Upper lobe of right lung (tissue), 1 donor: ENCODE measurements at places on chromosomes 4 and X. TPM values are rescaled to one million over a fixed set of nuclear protein-coding genes. Genes with fewer than 3 reads are reported as not detected.
A peak's percentile ranks its signal among the peaks of the same experiment; 100 is the strongest.

- H3K36me3 ChIP-seq: no peaks in the 10 kb centered on the region
- no peak overlapping the region for H3K27ac ChIP-seq
- no peak overlapping the region for H3K4me3 ChIP-seq
- peaks cover 8% of the 10 kb centered on the region for H3K4me1 ChIP-seq
These were observed 61.2 kb downstream of the C4orf50 start for GRCh38 chr4:5957076-5957475.

- no peaks in the 10 kb centered on the region for H3K27me3 ChIP-seq
- no peak overlapping the region for H3K4me3 ChIP-seq
- no peak overlapping the region for H3K27ac ChIP-seq
- H3K4me1 ChIP-seq: no peaks in the 10 kb centered on the region
These were observed 4.5 kb upstream of the FGF16 start for GRCh38 chrX:77442728-77443127.

DNA sequence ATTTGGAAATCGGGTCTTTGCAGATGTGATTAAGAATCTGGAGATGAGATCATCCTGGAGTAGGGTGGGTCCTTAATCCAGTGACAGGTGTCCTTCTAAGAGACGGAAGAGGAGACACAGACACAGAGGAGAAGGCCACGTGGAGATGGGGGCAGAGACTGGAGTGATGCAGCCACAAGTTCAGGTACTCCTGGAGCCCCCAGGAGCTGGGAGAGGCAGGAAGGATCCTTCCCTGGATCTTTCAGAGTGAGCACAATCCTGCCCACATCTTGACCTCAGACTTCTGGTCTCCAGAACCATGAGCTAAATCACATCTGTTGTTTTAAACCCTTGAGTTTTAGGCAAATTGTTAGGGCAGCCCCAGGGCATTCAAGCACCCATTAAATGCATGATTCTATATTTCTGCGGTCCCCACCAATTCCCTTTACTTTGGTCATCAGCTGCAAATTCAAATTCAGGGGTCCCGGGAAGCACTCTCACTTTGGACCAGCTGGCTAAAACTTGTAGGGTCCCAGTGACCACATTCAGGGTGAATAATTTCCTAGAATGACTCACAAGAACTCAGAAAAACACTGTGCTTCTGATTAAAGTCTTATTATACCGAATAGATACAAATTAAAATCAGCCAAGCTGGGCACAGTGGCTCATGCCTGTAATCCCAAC lies 12.8 kb upstream of the AKAP17A start:
- no peaks in the 10 kb centered on the region for H3K4me1 ChIP-seq
- no peak overlapping the region for H3K4me3 ChIP-seq
- H3K27ac ChIP-seq: no peak overlapping the region
- no peaks in the 10 kb centered on the region for H3K36me3 ChIP-seq
- no peaks in the 10 kb centered on the region for H3K27me3 ChIP-seq

- no peaks in the 10 kb centered on the region for H3K4me1 ChIP-seq
- H3K36me3 ChIP-seq: no peaks in the 10 kb centered on the region
- DNase-seq: no peak
- H3K27me3 ChIP-seq: no peaks in the 10 kb centered on the region
- H3K27ac ChIP-seq: no peak overlapping the region
- no peak overlapping the region for H3K4me3 ChIP-seq
These were observed 71.9 kb downstream of the STARD8 start for GRCh38 chrX:68719181-68719903.

- DNase-seq: no peak
- H3K4me3 ChIP-seq: no peak overlapping the region
- no peaks in the 10 kb centered on the region for H3K27me3 ChIP-seq
- H3K27ac ChIP-seq: no peak overlapping the region
These were observed 325.3 kb upstream of the RASGEF1B start for GRCh38 chr4:81796790-81797528.

- DNase-seq: no peak
- no peak overlapping the region for H3K4me3 ChIP-seq
These were observed 81.8 kb upstream of the RBPJ start for GRCh38 chr4:26238778-26239679.

- no peak overlapping the region for H3K27ac ChIP-seq
- no peaks in the 10 kb centered on the region for H3K36me3 ChIP-seq
- no peak for DNase-seq
- no peak overlapping the region for H3K4me3 ChIP-seq
- H3K27me3 ChIP-seq: no peaks in the 10 kb centered on the region
These were observed 319.3 kb upstream of the PPARGC1A start for GRCh38 chr4:24209131-24209530.

GRCh38 chr4:41549478-41549877 lies 11.5 kb downstream of the LIMCH1 start:
- no peak for DNase-seq
- no peak overlapping the region for H3K4me3 ChIP-seq
- H3K36me3 ChIP-seq: no peaks in the 10 kb centered on the region
- peak overlapping the region; percentile 31 for H3K27ac ChIP-seq
- peaks cover 31% of the 10 kb centered on the region for H3K4me1 ChIP-seq

GRCh38 chrX:116490104-116490503 lies 27.3 kb upstream of the CT83 start:
- no peaks in the 10 kb centered on the region for H3K27me3 ChIP-seq
- no peak overlapping the region for H3K4me3 ChIP-seq
- no peak overlapping the region for H3K27ac ChIP-seq
- no peaks in the 10 kb centered on the region for H3K4me1 ChIP-seq
- no peaks in the 10 kb centered on the region for H3K36me3 ChIP-seq

- no peak overlapping the region for H3K4me3 ChIP-seq
- no peaks in the 10 kb centered on the region for H3K36me3 ChIP-seq
- no peaks in the 10 kb centered on the region for H3K4me1 ChIP-seq
- DNase-seq: no peak
- H3K27ac ChIP-seq: no peak overlapping the region
These were observed 134.1 kb upstream of the MID1 start for GRCh38 chrX:10754445-10754844.

DNA sequence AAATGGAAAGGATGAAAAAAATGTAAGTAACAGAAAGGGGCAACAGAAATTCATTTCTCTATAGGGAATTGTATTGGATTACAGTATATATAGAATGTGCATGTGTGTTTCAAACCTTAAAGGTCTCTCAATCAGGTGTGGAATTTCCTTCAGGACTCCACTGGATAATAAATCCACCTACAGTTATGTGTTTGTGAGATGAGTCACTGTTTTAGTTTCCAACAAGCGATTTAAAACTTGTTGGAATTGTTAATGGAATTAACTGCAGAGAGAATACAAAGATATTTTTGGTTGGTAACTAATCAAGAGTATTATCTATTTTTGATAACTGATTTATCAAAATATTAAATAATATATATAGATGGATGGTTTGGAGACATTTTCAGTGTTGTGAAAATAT lies 32.8 kb downstream of the CEP44 start:
- H3K4me1 ChIP-seq: no peaks in the 10 kb centered on the region
- no peaks in the 10 kb centered on the region for H3K27me3 ChIP-seq
- no peak for DNase-seq
- H3K27ac ChIP-seq: no peak overlapping the region
- H3K4me3 ChIP-seq: no peak overlapping the region

GRCh38 chrX:39764441-39764914 lies 333.3 kb downstream of the BCOR start:
- H3K4me1 ChIP-seq: peaks cover 2% of the 10 kb centered on the region
- no peak overlapping the region for H3K27ac ChIP-seq
- H3K36me3 ChIP-seq: no peaks in the 10 kb centered on the region
- no peaks in the 10 kb centered on the region for H3K27me3 ChIP-seq
- no peak for DNase-seq

GRCh38 chrX:24020306-24020876 lies 6.6 kb downstream of the KLHL15 start:
- H3K4me1 ChIP-seq: no peaks in the 10 kb centered on the region
- no peaks in the 10 kb centered on the region for H3K36me3 ChIP-seq
- no peak for DNase-seq
- H3K27me3 ChIP-seq: no peaks in the 10 kb centered on the region

DNA sequence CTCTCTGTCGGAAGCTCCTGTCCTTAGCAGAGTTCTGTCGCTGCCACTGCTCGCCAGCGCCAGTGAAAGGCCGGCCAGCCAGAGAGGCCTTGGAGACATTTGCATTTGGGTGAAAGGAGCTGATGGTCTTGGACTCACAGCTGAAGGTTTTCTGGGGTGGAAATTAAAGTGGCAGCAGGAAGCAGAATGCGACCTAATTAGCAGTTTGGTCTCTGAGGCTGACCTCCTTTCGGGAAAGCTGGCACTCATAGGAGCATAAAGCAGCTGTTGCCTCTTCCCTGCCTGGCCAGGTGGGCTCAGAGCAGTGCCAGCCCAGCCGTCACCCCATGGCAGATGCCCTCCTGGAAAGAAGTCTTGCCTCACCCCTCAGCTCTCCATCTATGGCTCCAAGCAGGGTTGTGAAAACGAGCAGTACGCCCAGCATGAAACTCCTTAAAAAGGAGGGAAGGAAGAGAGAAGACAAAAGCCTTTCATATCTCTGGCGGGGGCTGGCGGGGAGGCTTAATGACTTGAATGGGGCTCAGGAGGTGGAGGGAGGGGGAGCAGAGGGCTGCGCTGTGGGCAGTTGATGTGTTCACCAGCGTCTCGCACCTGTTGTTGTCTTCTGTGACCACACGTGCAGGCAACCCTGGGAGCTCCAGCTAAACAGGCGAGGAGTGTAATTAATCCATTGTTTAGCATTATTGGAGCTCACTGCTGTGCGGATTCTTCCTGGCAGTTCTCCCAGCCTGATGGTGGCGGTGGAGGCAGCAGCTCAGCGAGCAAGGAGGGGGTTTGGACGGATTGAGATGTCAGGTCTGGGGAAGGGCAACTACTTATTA lies 264.0 kb downstream of the MID1IP1 start:
- no peaks in the 10 kb centered on the region for H3K36me3 ChIP-seq
- no peaks in the 10 kb centered on the region for H3K4me1 ChIP-seq
- H3K4me3 ChIP-seq: no peak overlapping the region
- H3K27me3 ChIP-seq: no peaks in the 10 kb centered on the region

The TBC1D14 gene
- total RNA-seq: 51.8 TPM

The KLHL15 gene
- total RNA-seq: 7.1 TPM

The FAM236C gene
- total RNA-seq: not detected
